ENCODE measurements at places on chromosomes 6 and 20.

DNA sequence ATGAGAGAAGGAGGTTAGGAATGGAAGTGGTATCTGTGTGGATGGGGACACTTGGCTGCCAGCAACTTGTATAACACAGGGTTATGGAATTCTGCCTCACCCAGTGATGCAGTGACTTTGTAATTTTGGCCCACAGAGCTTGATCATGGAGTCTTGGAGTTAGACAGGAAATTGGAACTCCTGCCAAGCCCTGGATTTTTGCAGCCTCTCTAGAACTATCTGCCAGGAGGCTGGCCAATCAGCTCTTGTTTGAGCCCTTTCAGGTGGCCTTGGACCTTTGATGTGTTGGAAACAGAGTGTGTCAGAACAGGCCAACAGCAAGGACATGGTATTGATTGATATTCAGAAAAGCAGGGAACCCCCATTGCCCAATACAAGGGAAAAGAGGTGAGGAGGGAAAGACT is 157.7 kb upstream of the GGTLC1 start:
- DNase-seq, result no peak

- no peak for DNase-seq
Measured at GRCh38 chr6:15183979-15184378, 61.9 kb upstream of the JARID2 start.

DNA sequence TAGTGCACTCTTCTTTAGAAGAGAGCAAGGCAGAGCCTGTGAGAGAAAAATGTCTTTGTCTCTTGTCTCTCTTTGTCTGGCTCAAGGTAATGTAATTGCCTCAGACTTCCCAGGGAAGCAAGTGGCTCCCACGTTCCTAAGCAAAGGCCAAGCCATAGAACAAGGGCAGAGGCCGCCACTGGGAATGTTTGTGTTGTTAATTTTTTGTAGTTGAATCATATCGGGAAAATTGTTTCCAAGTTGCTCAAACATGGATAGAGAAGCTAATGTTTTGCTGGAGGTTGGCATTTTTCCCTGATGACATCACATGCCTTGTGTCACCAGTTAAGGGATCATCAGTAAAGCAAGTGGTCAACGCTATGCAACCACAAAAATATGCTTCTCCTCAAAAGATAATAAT is 211.5 kb upstream of the FOXA2 start:
- no peak for DNase-seq

- DNase-seq, result no peak
Measured at GRCh38 chr6:39343396-39343870, 20.9 kb upstream of the KCNK16 start.

- DNase-seq, result no peak
Measured at GRCh38 chr6:77373955-77374354, 89.3 kb downstream of the HTR1B start.

Data from T-helper 1 cell (primary cell).